HS-5 (cell line): ENCODE measurements at places on chromosomes 5 and 9.

DNA sequence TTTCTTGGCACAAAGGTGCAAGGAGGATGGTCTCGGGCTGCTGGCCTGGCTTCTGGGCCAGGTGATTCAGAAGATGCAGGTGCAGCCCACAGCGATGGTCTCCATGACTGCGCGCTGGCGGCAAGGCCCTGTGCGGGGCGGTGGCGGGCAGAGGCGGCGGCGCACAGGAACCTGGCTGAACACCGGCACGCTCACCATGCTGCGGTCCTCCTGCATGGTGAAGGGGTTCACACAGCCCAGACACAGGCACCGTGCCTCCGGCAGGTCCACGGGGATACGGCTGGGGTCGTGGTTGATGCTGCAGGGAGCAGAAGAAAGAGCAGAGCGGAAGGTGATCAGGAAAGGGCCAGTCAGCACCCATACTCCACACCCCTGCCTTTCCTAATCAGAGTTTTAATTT is 4.8 kb downstream of the IL17B start:
- no peak for DNase-seq

- no peak for DNase-seq
Observed at GRCh38 chr9:132541870-132542830, 40.3 kb upstream of the BARHL1 start.

DNA sequence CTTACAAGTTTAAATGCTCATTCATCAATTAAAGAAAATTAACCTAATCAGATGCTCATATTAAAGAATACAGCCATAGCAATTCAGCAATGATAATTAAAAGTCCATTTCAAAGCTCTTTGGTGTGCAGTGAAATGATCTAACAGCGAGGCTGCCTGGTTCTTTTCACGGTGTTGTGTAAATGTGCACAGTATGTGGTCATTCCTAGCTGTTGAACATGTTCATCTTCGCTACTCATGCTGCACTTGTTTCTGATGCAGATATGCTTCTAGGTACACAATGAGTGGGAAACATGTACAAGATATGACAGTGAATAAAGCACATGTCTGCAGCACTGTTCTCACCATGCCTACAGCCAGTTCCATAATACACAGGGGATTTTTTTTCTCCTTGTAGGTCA is 163.5 kb downstream of the NR2F1-AS1 start:
- no peak for DNase-seq

GRCh38 chr5:33232731-33233505 is 207.8 kb upstream of the TARS1 start:
- DNase-seq: no peak

- DNase-seq: no peak
Observed at GRCh38 chr5:141182248-141182647, at the start of gene PCDHB16. PCDHB16 (plus strand) TSS chr5:141182387; CDS start chr5:141182560, 173 bp downstream.

DNA sequence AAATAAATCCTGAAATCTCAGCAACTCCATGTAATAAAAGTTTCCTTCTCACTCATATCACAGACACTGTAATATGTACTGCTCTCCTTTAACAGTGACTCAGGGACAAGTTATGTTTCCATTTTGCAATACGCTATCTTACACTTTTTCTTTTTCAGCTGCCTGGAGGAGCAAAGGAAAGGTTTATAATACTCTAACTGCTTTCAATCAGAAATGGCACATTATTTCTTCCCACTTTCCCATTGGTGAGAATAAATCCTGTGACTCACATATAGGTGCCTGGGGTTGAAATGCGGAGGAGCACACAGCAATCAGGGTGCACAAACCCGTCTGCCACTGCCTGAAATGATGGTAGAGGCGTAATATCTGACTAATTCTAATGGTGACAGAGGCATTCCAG is 186.6 kb downstream of the HINT1 start:
- DNase-seq: peak; percentile 52

- peak; percentile 18 for DNase-seq
Observed at GRCh38 chr9:73782166-73782565, 630.5 kb downstream of the ANXA1 start.

DNA sequence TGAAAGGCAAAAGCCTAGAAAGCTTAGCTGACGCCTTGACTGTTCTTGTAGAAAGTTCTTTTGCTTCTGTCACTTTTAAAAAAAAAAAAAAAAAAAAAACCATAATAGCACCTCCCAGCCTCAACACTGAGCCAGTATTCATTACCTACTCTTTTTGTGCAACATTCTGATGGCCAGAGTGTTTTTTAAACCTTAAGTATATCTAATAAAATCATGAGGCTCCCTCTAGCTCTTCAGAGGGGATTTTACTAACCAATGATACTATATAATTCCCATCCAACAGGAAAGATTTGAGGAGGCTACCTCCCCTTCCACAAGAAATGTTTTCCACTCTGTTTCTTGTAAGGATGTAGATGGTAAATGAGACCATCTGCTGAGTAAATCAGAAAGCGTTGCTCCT is 3.9 kb downstream of the BNC2 start:
- no peak for DNase-seq

DNA sequence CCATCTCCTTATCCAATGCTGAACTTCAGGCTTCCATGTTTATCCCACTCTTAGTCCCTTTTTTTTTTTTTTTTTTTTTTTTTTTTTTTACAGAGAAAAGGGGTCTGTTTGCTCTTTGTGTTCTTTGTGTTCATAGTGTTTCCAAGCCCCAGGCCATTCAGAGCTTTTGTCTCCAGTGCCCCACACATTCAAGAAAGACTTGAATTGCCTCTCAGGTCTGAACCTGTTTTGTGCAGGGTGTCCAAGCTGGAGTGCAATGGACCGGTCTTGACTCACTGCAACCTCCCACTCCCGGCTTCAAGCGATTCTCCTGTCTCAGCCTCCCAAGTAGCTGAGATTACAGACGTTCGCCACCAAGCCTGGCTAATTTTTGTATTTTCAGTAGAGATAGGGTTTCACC is 191.2 kb downstream of the PALM2AKAP2 start:
- no peak for DNase-seq

- DNase-seq: no peak
Observed at GRCh38 chr5:22277006-22277405, 576.1 kb downstream of the CDH12 start.

- DNase-seq: no peak
Observed at GRCh38 chr9:1171546-1171945, 121.4 kb downstream of the DMRT2 start.

- DNase-seq: no peak
Observed at GRCh38 chr9:98457726-98458370, 202.4 kb upstream of the TBC1D2 start.

DNA sequence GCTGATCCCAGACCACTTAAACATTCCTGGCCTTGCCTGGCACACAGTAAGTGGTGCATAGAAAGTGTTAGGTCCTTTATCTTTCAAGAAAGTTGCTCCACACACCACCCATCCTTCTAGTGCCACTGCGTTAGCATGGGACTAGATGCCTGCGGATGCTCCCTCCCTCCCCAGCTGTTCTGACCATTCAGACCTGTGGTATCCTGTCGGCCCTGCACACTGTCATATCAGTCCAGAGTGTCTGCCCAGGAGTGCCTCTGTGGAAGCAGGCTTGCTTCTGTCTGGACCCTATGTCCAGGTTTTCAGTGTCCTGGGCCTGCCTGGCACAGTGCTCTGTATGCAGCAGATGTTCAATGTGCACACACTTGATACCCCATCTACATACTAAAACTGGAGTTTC is 38.3 kb upstream of the SMU1 start:
- DNase-seq: no peak

DNA sequence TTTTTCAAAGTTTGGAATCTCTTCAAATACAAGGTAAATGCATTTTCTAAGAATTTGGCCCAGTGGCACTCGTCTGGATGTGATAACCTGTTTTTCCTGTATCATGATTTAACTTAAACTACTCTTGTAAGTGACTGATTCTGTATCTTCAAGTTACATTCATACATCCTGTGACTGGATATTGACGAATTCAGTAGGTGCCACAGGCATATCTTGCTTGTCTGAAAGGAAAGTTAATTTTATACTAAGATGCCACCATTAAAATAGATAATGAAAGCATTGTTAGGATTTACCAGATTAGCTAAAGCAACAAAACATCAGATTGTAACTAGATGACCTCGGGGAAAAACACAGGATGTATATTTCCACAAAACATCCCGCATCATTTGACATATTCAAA is 175.3 kb upstream of the ZNF608 start:
- no peak for DNase-seq

DNA sequence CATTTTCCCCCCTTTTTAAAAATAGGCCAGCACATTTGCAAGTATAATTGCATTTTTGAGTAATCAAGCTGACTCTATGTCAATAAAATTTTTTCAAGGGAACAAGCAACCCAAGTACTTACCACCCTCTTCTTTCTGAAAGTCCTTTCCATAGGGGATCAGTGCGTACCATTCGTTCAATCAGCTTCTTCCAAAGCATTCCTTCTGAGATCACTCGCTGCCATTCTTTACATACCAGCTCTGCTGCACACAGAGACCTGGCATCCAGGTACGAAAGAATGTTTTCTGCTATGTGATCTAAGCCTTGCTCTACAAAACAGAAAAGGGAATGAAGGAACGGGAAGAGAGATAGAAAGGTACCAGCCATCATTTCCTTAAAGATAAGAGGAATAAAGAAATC is 106.6 kb downstream of the FBXW11 start:
- no peak for DNase-seq

- no peak for DNase-seq
Observed at GRCh38 chr5:24645483-24645882, 705 bp upstream of the CDH10 start.

DNA sequence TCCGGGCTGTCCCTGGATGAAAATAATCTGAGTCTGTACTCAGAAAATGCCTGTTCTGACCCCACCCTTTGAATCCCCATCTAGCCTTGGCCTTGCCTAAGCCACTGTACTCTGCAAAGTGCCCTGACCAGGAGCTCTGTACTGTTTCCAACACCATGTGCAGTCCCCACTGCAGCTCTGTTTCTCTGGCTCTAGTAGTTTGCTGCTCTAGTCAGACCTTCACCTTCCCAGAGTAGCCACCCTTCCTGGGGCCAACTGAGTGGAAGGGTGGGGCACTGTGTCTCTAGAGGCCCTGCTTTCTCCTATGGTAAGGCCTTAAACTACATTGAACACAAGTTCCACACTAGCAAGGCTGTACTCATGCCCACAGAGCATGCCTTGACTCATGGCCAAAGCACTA is 31.9 kb downstream of the P4HA2 start:
- no peak for DNase-seq

DNA sequence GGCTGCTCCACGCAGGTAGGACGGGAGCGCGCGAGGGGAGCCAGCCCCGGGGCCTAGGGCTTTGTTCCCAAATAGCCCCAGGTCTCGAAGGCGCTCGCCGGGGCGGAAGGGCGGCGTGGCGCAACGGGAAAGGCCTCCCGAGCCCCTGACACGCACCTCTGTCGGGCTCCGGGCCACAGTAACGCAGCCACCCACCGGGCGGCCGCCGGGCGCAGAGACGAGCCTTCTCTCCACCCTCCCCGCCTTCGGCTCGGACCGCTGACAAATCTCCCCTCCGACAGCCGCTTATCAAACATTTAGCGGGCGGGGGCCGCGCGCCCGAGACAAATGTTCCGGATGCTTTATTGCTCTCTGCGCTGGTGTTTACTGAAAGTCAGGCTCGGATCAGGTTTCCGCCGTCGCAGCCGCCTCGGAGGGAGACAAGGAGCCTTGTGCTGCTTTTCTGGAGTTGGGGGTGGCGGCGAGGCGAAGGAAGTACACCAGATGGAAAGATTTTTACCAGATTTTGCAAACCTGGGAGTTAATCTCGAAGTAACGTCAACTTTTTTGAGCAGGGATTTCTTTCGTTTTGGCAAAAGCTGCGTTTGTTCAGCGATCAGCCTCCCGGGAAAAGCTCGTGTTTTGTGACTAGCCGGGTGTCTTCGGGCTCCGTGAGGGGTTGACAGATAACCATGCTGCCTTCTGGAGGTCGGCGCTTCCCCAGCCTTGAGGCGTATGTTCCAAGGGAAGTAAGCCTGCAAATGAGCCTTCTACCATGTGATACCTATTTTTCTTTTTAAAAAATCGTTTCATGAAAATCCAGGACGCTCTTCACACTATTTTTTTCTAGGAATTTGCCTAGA is 950 bp downstream of the RGMB start:
- no peak for DNase-seq

DNA sequence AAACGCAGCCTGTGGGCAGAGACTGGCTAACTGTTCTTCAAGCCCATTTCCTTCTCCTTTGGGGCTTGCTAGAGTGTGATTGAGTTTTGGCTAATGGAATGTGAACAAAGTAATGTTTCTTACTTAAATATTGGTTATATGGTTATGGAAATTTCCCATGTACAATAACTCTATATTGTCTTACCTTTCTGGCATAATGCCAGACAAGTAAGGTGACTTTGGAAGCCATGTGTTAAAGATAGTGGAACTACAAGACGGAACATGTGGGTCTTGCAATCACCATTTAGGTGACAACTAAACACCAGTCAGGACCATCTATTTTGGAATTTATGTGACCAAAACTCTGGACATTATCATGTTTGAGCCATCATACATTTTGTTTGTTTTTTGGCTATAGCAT is 260.2 kb downstream of the CCDC171 start:
- DNase-seq: no peak
